ENCODE measurements at places on chromosomes 6 and 20.

DNA sequence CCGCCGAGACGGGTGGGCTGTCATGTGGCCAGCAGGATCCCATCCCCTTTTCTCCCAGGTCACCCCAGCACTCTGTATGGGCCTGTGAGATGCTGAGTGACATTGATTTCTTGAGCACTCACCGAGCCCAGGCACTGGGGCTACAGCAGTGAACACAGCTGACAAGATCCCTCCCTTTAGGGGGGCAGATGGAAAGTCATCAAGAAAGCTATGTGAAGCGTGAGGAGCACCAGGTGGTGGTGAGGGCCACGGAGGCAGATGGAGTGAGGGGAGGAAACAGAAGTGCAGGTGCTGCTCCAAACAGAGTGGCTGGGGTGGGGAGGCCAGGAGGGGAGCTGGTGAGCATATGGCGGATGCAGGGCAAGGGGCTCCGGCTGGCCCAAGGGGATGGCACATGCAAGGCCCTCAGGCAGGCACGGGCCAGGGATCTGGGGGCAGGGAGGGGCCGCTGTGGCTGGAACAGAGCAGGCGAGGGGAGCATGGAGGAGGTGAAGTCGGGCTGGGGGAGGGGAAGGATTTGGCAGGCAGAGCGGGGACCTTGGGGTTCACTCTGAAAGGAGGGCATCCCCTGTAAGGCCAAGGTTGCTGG lies 184.0 kb downstream of the BMP7 start:
- peak; percentile 47 for DNase-seq

- DNase-seq = no peak
Observed at GRCh38 chr6:155100087-155100486, 105.0 kb downstream of the TIAM2 start.

DNA sequence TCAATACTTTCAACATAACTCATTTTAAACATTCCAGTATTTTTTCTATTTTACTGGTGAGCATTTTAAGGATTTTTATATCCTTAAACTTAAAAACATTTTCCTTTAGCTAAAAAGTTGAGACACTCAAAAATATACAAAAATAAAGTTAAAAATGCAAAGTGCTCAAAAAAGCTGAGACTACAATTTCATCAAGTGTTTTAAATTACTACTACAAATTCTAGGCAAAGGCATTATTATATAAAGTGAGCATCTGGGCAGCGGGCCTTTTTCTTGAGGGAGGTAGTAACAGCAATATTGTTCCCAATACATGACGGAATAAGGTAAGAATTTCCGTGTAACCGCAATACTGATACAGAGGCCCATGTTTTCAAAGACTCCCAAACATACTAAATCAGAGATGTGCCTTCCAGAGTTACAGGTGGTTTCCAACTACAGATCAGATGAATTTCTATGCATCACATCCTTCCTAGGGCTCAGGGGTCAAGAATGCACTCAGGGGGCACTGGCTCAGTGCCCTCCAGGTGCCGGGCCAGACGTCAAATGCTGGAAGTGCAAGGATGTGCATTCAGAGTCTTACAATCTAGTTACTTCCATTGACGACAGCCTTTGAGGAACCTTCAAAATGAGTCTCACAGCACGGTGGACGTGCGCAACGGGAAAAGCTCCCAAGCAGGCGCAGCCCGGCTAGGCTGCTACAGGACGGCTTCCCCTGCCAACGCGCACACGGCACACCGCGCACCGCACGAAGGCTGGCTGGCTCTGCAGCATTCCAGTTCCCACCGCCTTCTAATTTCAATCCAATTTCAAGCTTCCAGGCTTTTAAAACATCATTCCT lies 1.7 kb downstream of the PHF10 start:
- DNase-seq = peak; percentile 36

GRCh38 chr6:22145376-22145775 lies 151.5 kb downstream of the PRL start:
- no peak for DNase-seq

GRCh38 chr20:47857187-47857568 lies 71.9 kb upstream of the SULF2 start:
- DNase-seq = peak; percentile 36

GRCh38 chr20:19812056-19812455 lies 54.0 kb downstream of the RIN2 start:
- DNase-seq = no peak

GRCh38 chr20:3707508-3707899 lies 4.9 kb downstream of the SIGLEC1 start:
- DNase-seq = no peak

- DNase-seq = no peak
Observed at GRCh38 chr6:33817489-33817888, 13.7 kb upstream of the MLN start.

GRCh38 chr6:30260036-30260504 lies 46.9 kb upstream of the TRIM26 start:
- DNase-seq = no peak

DNA sequence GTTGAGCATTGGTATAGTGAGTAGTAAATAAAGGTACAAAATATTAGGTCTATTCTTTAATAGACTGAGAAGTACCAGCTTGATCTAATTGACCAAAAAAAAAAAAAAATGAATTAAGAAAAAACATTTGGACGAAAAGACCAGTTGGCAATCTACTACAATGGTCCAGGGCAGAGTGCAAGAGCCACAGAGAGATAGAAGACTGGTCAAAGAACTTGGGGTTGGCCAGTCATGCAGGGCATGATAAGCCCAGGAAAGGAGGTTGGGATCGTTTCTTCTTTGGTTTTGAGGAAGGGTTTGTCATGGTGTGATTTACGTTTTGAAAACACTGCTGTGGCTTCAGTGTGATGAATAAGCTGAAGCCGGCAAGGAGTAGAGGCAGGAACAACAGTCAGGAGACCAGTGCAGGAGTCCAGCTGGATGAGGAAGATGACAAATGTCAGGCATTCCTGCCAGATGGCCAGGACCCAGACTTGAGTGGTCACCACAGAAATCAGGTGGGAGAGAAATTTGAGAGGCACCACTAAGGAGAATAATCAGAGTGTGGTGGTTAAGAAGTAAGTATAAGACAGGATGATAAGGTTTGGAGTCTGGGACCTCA lies 14.0 kb downstream of the SMLR1 start:
- no peak for DNase-seq

DNA sequence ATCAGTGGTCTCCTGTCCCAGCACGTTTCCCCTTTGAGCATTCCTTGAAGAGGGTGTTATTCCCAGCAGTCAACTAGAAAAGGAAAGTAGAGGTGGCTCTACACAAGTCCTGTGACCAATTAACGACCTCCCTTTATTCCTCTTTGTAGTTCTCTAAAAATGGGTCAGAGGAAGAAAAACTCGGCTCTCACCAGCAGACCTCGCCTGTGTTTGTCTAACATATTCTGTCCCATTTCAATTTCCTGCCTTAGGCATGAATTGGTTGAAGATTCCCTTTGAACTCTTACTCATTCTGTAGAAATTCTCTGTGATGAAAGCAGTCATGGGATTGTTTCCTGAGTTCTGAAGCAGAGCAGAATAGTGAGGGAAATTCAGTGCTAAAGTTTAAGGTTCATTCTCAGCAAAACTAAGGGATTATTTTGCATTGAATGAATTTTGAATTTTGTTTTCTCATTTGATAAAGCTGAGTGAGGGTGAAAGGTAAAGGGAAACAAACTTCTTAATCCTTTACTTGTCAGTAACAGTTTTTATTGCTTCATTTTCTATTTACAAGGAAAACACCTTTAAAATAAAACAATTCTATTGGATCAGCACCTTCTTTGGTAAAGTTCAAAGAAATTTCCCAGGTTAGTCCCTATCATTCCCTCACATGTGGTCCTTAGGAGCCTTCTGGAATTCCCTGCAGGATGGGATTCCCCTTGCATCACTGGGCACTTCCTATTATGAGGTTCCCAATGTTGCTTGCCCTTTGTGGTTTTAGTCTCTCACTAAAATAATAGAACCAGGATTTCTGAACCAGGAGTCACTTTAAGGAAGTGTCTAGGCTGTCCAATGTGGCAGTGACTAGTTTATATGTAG lies 105.8 kb downstream of the SLX4IP start:
- peak; percentile 39 for DNase-seq

DNA sequence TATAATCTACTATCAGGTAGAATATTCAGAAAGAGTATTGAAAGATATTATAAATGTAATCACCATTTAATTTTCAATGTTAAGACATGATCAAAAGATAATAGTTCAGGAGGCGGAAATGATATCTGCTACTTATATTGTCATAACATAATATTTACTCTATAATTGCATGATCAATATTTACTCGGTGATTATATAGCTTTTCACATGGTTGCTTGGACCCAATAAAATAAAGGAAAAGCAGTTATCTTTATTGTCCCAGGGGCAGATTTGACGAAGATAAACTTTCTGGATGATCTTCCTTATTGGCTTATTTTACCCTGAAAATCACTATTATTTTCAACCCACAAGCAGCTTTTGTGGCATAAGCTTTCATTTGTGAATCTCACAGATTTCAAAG lies 350.4 kb downstream of the HACE1 start:
- DNase-seq = no peak

DNA sequence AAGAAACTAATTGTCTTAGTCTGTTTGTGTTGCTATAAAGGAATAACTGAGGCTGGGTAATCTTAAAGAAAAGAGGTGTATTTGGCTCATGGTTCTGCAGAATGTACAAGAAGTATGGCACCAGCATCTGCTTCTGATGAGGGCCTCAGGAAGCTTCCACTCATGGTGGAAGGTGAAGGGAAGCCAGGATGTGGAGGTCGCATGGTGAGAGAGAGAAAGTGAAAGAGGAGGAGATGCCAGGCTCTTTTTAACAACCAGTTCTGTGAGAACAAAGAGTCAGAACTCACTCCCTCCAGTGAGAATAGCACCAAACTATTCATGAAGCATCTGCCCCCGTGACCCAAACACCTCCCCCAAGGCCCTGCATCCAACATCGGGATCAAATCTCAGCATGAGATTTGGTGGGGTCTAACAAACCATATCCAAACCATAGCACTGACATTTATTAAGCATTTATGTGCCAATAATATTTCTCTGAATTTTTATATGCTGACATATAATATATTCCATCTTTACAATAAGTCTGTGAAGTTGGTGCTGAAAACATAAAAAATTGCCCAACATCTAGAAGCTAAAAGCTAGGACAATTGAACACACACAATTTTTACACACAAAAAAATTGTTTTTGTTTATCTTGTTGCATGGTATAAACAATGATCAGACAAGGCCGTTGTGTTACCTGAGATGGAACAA lies 29.2 kb upstream of the BTN3A2 start:
- DNase-seq = no peak

- DNase-seq = no peak
Observed at GRCh38 chr6:12490351-12490903, 200.3 kb downstream of the EDN1 start.

- DNase-seq = no peak
Observed at GRCh38 chr6:125855783-125856182, 65.0 kb downstream of the NCOA7 start.

DNA sequence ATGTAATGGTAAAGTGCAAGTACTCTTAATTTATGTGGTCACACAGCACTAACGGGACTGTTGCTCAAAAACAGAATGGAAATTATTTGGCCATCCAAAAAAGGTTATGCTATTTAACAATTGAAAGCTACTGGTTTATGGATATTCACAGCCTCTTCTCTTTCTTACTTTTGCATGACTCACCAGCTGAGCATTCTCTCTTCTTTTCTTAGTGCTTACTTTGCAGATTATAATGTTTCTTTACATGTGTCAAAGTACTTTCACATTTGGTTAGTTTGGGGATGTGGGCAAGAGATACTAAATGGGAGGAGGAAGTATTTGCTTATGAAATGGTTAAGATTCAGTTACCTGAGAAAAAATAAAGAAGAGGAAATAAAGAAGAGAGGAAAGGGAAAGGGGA lies 610.5 kb downstream of the HTR1B start:
- no peak for DNase-seq

DNA sequence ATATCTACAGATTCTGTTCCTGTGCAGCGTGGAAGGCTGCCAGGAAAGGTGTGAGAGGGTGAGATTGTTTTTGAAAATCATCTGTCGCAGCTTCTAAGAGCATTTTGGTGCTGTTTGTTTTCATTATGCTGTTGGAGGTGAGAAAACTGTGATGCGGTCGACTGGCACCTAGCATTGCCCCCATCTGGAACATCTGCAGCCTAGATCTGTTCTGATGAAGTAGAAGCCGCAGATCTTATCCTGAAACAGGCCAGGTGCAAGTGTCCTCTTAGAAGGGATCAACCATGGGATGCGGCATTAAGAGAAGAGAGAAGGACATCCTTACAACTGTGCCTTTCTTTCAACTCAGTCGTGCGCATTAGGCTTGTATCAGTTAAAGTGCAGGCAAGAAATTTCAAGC lies 167.3 kb downstream of the CDH26 start:
- DNase-seq = peak; percentile 14

GRCh38 chr6:1865585-1865984 lies 255.9 kb downstream of the FOXC1 start:
- no peak for DNase-seq

DNA sequence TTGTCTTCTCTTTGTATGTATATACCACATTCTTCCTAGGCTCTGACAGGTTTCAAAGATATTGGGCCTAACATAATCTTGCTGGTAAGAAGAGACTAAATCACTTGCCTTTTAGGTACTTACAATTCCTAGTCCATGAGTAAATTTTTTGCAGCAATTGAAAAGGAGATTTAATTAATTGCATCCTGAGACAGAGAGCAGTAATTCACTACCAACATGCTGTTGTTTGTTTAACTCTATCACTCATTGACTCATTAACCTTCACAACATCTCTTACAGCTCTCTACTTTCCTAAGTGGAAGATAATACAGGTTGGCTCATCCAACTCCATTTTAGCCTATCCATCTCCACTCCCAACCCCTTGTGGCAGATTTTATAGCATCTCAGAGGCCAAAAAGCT lies 280.4 kb downstream of the ALDH8A1 start:
- no peak for DNase-seq

DNA sequence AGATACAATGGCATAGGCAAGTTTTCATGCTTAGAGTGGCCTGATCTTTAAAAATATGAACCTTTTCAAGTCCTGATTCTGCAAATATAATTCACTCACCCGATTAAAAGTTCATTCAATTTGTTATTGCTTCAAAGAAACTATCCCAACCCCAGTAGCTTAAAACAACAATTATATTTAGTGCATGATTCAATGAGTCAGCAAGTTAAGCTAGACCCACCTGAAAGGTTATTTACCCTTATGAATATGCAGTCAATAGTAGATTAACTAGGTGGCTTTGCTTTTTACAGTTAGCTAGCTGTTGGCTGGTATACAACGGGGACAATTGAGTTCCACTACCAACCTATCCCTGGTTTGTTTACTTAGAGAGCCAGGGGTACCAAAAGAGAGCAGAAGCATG lies 95.6 kb upstream of the ANKEF1 start:
- no peak for DNase-seq

- DNase-seq = no peak
Observed at GRCh38 chr6:33833599-33833998, 29.8 kb upstream of the MLN start.

DNA sequence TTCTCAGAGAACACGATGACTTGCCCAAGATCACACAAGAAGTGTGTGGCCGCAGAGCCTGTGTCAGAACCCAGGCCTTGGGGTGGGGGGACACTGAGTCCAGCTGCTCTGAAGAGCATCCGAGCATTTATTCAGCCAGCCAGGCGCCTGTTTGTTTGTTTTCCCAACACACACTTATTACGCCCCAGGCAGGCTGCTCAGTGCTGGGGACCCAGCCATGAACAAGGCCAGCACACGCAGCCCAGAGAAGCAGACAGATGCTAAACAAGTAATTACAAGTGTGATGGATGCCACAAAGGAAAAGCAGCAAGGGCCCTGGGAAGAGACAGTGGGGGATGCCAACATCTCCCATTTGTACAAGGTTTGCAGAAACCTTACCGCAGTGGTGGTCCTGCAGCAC lies 19.4 kb upstream of the SIRPA start:
- DNase-seq = no peak
